Breast epithelium (tissue), 4 donors: ENCODE measurements at places on chromosomes 2 and 18. TPM values are rescaled to one million over a fixed set of nuclear protein-coding genes. Genes with fewer than 3 reads are reported as not detected.

DNA sequence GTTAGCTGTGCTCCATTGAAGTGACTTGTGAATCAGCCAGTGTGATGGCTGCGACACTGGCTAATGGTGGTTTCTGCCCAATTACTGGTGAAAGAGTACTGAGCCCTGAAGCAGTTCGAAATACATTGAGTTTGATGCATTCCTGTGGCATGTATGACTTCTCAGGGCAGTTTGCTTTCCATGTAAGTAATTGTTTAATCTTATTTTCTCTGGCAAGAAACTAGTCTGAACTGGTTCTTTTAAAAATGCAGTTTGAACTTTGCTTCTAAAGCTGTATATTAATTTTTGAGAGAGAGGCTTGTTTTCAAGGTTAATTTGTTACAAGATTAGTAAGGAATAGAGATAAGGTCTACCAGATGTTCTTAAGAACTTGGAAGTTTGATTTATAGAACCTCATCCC is 46.7 kb downstream of the GLS start:
- DNase-seq: no peak

DNA sequence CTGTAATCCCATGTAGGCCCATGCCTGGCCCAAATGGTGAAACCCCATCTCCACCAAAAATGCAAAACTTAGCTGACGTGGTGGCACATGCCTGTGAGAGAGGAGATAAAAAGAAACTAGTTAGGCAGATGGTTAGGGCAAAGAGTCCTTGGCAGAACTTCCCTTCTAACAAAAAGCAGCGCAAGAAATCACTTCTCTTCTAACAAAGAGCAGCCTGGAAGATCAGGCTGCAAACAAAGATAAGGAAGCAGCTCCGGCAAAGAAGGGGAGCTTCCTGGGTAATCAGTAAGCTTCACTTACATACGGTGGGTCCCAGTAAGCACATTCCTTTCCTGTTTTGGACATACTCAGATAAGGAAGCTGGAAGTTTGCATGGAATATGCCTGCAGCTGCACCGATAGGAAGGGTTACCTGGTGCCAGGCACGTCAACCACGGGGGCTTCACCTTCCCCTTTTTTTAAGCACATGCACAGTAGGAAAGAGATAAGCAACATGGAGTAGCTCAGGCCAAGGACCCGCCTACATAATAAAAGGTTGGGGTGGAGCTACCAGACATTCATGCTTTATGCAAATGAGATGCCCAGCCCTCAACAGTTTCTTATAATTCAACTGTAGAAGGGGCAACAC is 61.0 kb upstream of the SLC25A52 start:
- DNase-seq: no peak

- no peak for DNase-seq
Measured at GRCh38 chr2:137287913-137288639, 522.7 kb downstream of the THSD7B start.

DNA sequence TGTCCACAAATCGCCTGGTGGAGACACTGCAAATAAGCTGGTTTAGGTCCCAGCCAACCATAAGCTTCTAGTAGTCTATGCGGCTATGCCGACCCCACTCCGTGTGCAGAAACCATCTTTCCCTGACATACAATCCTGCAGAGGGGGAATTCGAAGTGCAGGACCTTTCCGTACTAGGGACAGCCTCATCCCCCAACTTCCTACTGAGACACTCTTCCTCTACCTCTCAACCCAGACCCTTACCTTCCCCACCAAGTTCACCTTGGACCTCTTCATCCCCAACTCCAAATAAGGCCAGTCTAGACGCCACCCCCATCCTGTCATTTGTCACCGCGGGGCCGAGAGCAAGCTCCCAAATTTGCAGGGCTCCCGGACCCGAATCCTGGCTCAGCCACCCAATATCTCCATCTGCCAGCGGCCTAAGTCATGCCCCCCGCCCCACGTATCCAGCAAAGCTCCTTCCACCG is 496 bp downstream of the SUCLG1 start:
- DNase-seq: no peak

DNA sequence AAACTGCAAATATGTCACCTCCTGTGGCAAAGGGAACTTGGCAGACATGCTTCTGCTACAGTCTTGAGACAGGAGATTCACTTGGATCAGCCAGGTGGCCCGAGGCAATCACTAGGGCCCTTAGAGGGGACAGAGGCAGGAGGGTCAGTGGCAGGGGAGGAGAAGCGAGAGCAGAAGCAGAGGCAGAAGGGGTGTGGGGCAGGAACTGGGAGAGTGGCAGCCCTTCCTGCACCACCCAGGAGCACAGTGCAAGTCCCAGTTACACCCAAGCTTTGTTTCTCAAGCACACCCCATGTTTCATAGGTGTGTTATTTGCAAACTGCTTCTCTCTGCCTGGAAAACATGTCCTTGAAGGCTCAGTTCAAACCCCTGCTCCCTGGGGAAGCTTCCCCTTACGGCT is 309.7 kb upstream of the MYT1L start:
- no peak for DNase-seq

The EN1 gene
- total RNA-seq: 0.29 TPM

DNA sequence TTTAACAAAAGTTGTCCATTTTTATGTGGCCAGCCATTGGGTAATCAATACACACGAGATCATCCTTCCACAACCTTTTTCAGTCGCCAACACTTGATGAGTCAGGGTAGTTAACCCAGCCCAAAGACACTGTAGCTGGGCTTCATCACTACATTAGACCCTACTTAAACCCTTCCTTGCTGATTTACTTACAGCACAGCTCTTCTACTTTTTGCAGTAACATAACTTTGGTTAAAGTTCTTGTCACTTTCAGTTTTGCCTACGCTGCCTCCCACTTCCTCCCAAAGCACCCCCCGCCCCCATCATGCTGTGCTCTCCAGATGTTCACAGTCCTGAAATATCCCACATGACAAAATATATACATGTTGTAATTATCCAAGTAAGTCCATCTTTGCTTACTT is 103.6 kb downstream of the CDK15 start:
- DNase-seq: no peak

- no peak for DNase-seq
Measured at GRCh38 chr2:69026026-69026425, 13.0 kb downstream of the ANTXR1 start.

GRCh38 chr2:210421916-210422315 is 54.6 kb downstream of the LANCL1 start:
- no peak for DNase-seq

- no peak for DNase-seq
Measured at GRCh38 chr2:69204654-69205053, 182.4 kb downstream of the GFPT1 start.

The STARD6 gene
- not detected for total RNA-seq

- no peak for DNase-seq
Measured at GRCh38 chr2:121519732-121520640, 10.7 kb upstream of the RNU4ATAC start.

The TMEM214 gene
- 41.1 TPM for total RNA-seq

DNA sequence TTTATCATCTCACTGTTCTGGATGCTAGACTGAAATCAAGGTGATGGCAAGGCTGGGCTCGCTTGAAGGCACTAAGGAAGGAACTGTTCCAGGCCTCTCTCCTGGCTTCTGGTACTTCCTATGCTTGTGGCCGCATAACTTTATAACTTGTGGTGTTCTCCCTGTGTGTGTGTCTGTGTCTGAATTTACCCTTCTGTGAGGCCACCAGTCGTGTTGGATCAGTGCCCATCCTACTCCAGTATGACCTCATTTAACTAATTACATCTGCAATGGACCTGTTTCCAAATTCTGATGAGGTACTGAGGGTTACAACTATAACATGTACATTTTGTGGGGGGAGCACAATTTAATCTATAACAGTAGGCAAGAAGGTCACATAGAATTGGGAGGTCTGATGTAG is 41.6 kb downstream of the LYPD6B start:
- no peak for DNase-seq

DNA sequence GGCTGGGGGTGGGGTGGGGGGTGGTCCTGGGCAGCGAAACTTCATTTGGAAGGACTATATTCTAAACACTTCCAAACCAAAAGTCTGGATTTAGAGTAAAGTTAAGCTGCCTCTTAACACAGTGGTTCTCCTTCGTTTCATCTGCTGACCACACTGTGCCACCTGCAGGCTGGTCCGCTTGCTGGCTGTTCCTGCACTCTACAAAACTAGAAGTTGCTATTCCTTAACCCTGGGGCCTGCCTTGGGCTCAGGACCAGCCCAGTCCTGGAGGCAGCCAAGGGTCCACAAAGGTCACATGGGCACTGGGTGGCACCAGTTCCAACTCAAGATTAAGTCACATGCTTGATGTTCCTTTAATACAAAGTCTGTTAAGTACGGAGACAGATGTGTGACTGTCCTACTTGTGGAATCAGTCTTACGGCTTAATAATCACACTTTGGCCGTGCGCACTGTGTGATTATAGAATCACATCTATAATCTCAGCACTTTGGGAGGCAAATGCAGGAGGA is 195.4 kb downstream of the FAM210A start:
- DNase-seq: no peak

The BIN1 gene
- 59.3 TPM for total RNA-seq

- no peak for DNase-seq
Measured at GRCh38 chr2:125553768-125554167, 1102.2 kb upstream of the GYPC start.

GRCh38 chr18:59340817-59341216 is 18.2 kb downstream of the LMAN1 start:
- no peak for DNase-seq

- no peak for DNase-seq
Measured at GRCh38 chr18:5284808-5285207, 10.7 kb downstream of the ZBTB14 start.

- DNase-seq: no peak
Measured at GRCh38 chr18:79866889-79867574, 69.3 kb downstream of the KCNG2 start.

The SNORC gene
- 23.1 TPM for total RNA-seq

GRCh38 chr2:207960090-207960489 is 65.2 kb downstream of the PLEKHM3 start:
- DNase-seq: no peak

GRCh38 chr2:128774320-128775216 is 455.9 kb upstream of the HS6ST1 start:
- peak; percentile 2 for DNase-seq

DNA sequence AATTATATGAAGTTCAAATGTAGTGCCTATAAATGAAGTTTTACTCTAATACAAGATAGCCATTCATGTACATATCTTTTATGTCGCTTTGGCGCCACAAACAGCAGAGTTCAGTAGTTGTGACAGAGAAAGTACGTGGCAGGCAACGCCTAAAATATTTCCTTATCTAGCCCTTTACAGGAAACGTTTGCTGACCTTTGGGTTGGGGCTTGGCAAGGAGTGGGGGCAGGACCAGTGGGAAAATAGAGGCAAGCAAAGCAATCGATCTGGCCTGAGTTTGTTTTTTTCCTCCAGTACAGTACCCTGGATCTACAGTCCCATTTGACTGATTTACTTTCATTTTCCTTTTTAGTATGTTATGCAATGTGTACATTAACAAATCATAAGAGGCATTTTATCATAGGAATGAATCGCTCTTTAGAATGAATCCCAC is 13.1 kb downstream of the CCDC68 start:
- no peak for DNase-seq

DNA sequence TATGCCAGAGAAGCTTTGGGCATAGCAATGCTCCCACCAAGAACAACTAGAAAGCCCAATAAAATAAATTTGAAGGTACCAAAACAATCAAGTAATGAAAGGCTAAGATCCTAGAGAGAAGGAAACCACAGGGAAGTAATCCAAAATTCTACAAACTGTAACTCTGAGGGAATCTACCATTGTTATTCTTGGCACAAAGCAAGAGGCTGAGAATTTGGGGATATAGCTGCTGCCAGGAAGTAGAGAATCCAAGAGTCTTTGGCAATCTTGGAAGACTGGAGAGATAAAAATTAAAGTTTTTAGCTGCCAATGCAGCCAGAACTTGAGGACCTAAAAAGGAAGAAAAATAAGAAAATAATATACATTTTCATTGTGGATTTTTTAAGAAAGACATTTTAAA is 68.5 kb downstream of the PIGN start:
- DNase-seq: no peak

The REL gene
- total RNA-seq: 49.0 TPM

DNA sequence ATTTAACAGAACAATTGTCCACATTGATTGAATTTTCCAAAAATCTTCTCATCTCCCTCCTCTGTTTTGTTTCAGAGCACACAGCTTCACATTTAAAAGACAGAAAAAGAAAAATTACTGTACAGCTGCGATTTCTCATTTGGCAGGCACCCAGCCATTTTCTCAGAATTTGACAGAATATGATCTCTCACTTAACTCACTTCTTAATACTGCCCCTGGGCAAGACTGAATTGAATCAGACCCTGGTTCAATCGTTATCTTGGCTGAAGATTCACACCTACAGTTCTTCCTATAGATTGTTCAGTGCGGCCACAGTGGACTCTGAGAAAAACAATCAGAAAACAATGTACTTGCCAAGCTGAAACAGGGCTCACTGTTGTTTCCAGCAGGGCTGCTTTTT is 90.2 kb upstream of the LHCGR start:
- no peak for DNase-seq

DNA sequence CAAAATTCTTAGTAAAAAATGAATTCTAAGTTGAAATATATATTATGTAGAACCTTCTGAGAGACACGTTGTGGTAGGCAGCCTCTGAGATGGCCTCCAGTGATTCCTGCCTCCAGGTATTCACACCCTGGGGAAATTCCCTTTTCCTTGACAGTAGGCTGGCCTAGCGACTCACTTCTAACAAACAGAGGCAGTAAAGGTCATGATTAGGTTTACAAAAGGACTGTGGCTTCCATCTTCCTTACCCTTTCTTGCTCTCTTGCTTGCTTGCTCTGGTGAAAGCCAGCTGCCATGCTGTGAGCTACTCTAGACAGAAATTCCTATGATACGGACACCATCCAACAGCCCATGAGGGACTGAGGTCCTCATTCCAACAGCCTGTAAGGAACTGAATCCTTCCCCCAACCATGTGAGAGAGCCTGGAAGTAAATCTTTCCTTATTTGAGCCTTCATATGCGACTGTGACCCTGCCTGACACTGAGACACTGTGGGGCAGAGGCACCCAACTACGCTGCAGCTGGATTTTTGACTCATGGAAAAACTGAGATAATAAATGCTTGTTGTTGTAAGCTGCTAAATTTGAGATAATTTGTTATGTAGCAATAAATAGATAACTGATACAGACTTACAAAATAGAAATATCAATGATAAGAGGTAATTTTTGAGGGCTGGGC is 32.7 kb upstream of the SERTAD2 start:
- DNase-seq: no peak

GRCh38 chr2:23772684-23773083 is 154.2 kb downstream of the ATAD2B start:
- no peak for DNase-seq

The DYNAP gene
- not detected for total RNA-seq

DNA sequence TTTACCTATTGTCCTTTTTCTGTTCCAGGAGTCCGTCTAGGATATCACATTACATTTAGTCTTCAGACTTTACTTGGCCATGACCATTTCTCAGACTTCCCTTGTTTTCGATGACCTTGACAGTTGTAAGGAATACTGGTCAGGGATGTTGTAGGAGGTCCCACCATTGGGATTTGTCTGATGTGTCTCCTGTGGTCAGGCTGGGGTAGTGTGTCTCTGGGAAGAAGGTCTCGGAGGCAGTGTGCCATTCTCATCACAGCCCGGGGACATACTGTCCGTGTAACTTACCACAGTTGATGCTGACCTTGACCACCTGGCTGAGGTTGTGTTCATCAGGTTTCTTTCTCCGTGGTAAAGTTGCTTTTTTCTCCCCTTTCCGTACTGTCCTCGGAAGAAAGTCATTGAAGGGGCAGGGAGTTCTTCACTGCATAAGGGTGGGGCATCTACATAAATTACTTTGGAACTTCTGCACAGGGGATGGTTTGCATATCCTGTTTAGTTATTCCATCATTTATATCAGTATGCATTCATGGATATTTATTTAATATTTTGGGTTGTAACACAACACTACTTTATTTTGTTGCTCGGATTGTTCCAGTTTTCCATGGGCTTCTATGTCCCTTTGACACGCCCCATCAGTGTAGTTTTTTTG is 41.2 kb downstream of the ZNF532 start:
- DNase-seq: no peak

The TTR gene
- not detected for total RNA-seq
